ENCODE measurements at places on chromosomes 1 and 21. TPM values are rescaled to one million over a fixed set of nuclear protein-coding genes. Genes with fewer than 3 reads are reported as not detected.
A peak's percentile ranks its signal among the peaks of the same experiment; 100 is the strongest.

DNA sequence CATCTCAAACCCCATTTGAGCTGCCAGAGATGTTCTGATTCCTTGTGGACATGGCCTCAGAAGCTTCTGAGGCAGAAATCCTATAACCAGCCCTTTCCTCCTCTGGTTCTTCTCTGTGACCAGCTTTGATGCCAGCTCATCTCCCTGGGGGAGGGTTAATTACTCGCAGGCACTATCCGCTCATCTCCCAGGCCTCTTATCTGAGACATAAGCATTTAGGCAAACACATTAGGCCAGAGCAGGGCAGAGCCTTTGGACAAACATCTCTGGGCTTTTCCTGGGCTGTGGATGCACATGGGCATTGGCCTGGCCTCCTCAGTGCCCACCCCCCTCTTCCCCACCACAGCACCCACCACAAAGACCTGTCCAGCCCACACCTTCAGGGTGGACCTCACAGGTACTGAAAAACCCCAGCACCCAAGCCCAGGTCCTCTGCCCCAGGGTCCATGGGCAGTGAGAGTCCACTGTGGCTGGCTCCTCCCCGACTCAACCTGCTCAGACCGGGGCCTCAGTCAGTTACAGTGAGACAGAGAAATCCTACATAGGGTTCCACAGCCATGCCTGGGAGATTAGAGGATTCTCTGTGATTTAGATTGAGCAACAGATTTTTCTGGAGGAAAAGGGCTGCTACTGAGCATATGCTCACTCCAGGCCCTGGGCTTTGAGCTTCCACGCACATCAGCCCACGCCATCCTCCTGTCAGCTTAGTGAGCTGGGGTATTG is 26.9 kb downstream of the IGSF21 start:
- no peak for DNase-seq

- no peak for DNase-seq
Measured at GRCh38 chr1:232664844-232665777, 35.2 kb upstream of the SIPA1L2 start.

- no peak for DNase-seq
Measured at GRCh38 chr1:39462074-39462473, 29.4 kb upstream of the BMP8A start.

DNA sequence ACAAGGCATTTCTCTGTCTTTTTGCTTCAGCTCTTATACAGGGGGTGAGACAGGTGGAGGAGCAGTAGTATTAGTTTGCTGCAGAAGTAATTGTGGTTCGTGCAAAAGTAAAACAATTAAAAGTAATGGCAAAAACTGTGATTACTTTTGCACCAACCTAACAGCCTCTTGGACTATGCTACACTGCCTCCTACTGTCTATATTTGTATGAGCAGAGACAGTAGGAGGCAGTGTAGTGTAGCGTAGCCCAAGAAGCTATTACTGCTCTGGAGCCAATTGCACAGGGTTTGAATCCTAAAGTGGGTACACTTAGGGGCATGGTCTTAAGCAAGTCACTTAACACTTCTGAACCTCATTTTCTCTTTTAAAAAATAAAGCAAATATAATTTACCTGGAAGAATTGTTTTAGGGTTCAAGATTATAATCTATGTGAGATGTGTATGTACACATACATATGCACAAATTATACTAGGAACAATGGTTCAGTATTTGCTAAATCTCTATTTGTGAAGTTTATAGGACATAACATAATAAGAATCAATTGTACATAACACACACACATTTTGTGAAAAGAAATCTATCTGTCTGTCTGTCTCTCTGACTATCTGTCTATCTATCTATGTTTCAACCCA is 103.8 kb downstream of the BRINP3 start:
- peak; percentile 8 for DNase-seq

GRCh38 chr1:59015708-59016107 is 231.9 kb upstream of the JUN start:
- DNase-seq: no peak

DNA sequence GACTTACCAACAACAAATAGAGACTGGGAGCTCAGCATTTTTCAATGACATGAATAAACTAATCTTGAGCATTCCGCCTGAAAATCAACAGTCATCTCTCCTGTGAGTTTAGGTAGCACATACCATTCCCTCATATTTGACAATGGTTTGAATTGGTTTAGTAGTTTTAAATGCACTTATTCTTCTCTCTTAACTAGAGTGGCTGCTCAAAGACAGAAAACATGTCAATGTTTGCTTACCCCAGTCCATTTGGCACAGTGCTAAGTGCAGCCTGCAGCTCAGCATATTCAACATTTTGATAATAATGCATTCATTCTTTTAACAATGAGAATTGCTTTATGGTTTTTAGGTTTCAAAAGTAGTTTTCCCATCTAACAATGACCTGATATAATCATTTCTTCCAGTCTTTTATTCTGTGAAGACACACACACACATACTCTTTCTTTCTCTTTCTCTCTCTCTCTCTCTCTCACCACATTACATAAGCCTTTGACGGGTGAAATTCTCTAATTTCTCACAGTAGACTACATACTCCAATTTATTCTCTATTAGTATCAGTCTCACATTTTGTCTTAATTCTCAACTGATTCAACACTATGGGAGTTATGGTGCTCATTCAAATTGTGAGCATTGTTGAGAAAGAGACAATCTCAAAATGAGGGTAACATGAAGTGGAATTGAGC is 432.3 kb downstream of the LRRIQ3 start:
- DNase-seq: peak; percentile 4

DNA sequence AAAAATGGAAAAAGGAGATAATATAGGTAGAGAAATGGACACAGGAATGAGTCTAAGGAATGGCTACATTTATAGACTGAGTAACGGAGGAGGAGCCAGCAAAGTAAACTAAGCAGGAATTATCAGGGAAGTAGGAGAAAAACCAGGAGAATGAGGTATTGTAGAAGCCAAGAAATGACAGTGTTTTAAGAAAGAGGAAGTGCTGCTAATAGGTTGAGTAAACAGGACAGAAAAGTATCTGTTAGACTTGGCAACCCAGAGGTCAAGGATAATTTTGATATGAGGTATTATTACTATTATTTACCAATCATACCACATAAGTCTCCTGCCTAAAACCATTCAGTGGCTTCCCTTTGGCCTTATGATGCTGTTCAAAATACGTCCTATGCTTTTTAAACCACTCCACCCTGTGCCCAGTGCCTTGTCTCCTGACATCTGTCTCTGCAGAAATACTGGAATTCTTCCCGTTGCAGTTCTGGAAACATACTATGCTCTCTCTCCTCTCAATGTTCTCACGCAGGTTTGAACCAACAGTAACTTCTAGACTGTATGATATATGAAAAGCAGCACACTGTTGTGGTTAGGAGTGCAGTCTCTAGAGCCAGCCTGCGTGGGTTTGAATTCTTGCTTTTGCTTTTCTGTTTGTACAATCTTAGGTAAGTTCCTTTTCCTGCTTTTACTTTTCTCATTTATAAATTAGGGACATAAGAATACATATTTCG is 24.6 kb upstream of the NEK7 start:
- no peak for DNase-seq

GRCh38 chr1:118101999-118102398 is 83.0 kb downstream of the SPAG17 start:
- no peak for DNase-seq

GRCh38 chr1:99737016-99737415 is 29.4 kb downstream of the FRRS1 start:
- DNase-seq: peak; percentile 3

DNA sequence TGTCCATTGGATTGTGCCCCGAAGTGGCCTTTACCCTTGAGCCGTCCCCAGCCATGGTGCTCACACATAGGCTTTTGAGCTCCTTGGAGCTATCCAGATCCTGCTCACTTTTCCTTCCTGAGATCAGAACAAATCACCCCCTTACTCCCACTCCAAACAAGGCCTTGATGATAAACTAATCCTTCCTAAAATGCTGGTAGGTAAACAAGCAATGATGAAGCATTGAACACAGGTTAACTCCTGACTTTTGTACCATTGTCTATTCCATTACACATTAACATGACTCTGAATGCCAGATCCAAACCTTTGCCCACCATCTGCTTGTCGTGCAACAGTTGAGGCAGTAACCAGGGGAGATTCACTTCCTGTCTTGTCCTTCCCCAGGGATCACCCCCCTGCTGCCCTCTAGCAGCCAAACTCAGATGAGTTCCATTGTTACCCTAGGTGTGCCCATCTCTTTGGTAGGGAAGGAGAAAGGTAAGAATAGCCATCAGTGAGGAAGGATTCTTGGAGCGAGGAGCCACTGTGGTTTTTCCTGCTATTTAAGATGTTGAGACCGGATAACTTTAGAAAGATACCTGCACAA is 79.5 kb upstream of the DNAJC6 start:
- DNase-seq: no peak

DNA sequence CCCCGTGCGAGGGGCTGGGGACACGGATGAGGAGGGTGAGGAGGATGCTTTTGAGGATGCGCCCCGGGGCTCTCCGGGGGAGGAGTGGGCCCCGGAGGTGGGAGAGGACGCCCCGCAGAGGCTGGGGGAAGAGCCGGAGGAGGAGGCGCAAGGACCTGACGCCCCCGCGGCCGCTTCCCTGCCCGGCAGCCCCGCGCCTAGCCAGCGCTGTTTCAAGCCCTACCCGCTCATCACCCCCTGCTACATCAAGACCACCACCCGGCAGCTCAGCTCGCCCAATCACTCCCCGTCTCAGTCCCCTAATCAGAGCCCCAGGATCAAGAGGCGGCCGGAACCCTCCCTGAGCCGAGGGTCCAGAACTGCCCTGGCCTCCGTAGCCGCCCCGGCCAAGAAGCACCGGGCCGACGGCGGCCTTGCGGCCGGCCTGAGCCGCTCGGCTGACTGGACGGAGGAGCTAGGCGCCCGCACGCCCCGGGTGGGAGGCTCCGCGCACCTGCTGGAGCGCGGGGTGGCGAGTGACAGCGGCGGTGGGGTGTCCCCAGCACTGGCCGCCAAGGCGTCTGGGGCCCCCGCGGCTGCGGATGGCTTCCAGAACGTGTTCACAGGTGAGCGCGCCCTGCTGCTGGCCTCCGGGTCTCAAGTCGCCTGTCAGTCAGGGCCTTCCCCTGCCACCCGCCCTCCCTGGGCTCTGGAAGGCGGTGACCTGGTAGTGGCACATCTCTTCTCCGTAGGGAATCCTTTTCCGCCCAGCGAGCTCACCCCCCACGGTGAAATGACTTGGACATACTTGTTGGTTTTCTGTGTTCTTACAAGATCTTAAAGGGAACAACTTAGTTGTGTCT is 1.7 kb downstream of the FMN2 start:
- no peak for DNase-seq

GRCh38 chr1:181318858-181319235 is 164.5 kb upstream of the CACNA1E start:
- no peak for DNase-seq

- no peak for DNase-seq
Measured at GRCh38 chr1:66267201-66267940, 266.6 kb upstream of the SGIP1 start.

DNA sequence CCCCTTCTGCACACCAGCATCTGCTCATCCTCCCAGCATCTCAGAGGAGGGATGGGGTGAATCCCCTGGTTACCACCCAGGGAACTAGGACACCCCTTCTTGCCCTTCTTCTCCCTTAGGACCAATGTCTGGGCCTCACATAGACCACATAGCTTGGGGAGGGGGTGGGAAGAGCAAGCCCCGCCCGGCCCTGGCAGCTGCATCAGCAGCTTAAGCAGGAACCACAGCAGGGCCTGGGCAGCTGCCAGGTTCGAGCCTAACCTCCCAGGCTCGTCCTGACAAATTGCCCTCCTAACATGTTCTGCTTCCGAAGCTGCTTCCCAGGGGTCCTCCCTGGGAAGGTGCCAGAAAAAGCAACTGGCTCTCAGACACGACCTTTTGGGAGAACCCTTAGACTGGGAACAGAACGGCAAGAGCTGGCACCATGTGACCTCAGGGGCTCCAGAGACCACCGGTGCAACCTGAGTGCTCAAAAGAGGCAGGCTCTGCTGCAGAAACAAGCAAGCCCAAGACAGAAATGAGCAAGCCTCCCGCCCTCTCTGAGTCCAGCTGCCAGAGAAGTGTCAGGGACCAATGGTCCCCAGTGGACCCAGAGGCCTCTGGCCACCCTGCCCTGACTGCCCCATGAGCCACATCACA is 18.4 kb upstream of the CLSTN1 start:
- no peak for DNase-seq

GRCh38 chr21:32494934-32495709 is 82.6 kb downstream of the EVA1C start:
- no peak for DNase-seq

- no peak for DNase-seq
Measured at GRCh38 chr1:116386042-116386441, 13.0 kb downstream of the ATP1A1 start.

- DNase-seq: peak; percentile 19
Measured at GRCh38 chr1:33841494-33841893, 22.4 kb upstream of the HMGB4 start.

DNA sequence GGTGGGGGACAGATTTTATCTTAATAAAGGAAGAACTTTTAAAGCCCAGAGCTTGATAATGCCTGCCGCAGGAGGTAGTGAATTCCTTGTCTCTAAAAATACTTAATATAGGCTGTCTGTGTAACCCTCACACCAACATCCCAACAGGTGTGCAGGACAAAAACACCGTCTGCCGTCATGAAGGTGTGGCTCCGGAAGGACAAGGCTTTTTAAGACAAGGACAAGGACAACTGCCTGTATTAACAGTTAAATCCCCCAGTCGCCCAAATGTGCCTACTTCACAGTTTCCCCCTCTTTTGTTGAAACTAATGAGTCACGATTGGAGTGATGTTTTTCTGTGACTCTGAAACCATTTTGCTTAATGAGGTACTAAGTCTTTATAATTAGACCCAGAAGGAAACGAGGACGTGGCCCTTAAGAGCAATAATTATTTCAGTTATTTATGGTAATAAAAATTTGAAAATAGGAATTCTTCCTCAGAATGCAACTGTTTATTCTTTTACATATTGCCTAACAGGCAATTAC is 27.3 kb upstream of the SPATA6 start:
- no peak for DNase-seq

- DNase-seq: no peak
Measured at GRCh38 chr1:50959303-50959912, 659 bp downstream of the FAF1 start.

DNA sequence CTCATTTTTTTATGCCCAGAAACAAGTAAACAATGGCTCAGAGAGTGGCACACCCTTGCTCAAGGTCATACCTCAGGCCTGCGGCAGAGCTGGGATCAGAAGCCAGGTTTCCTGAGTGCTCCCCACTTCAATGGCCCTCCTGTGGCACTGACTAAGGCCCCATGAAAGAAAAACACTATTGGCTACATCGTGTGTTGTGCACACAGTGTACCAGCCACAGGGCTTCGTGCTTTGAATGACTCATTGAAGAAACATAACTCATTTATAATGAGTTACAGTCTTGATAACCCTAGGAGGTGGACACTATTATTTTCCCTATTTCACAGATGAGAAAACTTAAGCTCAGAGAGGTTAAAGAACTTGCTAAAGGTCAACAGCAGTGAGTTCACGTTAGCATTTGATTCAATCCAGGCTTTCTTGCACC is 91.2 kb downstream of the TRABD2B start:
- DNase-seq: no peak

IL10 gene
- 6.2 TPM for total RNA-seq

RORC gene
- total RNA-seq: 5.4 TPM
